ENCODE measurements at places on chromosomes 11 and 22. TPM values are rescaled to one million over a fixed set of nuclear protein-coding genes. Genes with fewer than 3 reads are reported as not detected.

GRCh38 chr11:12097219-12097618 lies 13.2 kb upstream of the MICAL2 start:
- no peak for DNase-seq
- H3K36me3 ChIP-seq = no peaks in the 10 kb centered on the region
- peaks cover 15% of the 10 kb centered on the region for H3K27me3 ChIP-seq
- H3K4me1 ChIP-seq = no peaks in the 10 kb centered on the region
- no peak overlapping the region for H3K4me3 ChIP-seq
- H3K27ac ChIP-seq = no peak overlapping the region

C11orf97 gene
- not detected for total RNA-seq

- H3K4me1 ChIP-seq = no peaks in the 10 kb centered on the region
- H3K27ac ChIP-seq = no peak overlapping the region
- peaks cover 8% of the 10 kb centered on the region for H3K27me3 ChIP-seq
- no peak overlapping the region for H3K4me3 ChIP-seq
- no peaks in the 10 kb centered on the region for H3K36me3 ChIP-seq
Measured at GRCh38 chr22:49046546-49047361, 780.9 kb downstream of the BRD1 start.

DNA sequence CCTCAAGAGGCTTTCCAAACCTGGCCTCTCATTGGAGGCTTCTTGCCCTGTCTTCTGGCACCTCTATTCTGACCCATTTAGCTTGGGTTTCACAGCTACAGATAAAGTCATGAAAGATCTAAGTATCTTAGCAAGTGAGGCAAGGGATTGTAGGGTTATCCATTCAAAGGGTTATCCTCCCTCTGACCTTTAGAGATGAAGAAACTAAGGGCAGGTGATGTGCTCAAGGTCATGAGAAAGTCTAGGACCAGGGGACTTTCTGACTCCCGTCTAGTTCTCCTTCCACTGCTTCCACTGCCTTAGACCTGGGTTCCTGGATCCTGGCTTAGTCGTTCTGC lies 7.2 kb downstream of the PHOX2A start:
- peak overlapping the region; percentile 15 for H3K27ac ChIP-seq
- no peak for DNase-seq
- H3K4me3 ChIP-seq = no peak overlapping the region
- peaks cover 55% of the 10 kb centered on the region for H3K36me3 ChIP-seq
- H3K27me3 ChIP-seq = peaks cover 2% of the 10 kb centered on the region

DNA sequence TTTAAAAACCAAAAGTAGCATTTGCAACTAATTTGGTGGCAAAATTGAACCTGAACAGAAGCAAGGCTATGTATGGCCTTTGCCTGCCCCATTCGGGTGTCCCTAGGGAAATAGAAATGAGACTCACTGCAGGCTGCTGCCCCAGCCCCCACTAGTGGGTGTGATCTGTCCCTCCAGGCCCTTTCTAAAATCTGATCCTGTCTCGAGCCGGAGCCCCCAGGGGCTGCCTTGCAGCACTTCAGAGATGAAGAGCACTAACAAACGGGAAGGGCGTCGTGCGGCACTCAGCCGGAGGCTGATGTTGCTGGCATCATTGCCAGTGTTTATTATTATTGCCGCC lies 43.2 kb downstream of the CD82 start:
- no peaks in the 10 kb centered on the region for H3K27me3 ChIP-seq
- peaks cover 13% of the 10 kb centered on the region for H3K4me1 ChIP-seq
- H3K4me3 ChIP-seq = no peak overlapping the region
- no peaks in the 10 kb centered on the region for H3K36me3 ChIP-seq
- DNase-seq = no peak

DNA sequence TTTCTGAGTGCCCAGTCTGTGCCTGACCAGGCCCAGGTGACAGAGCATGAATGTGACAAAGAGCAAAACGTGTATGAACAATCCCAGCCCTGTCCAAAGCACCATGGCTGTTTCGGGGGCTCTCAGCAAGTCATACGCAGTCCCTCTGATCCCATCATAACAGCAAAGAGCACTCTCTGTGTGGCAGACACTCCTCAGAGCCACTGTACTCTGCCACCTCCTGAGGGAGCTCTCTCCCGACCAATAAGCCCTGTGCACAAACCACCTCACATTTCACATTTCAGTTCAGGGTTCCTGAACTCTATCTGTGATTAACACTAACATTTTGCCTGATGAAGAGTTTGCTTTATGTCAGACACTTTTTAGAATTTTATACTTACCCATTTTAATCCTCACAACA lies 6.6 kb downstream of the DGCR2 start:
- H3K4me3 ChIP-seq = no peak overlapping the region
- peak overlapping the region; percentile 25 for H3K27ac ChIP-seq
- DNase-seq = peak; percentile 14
